Inflammatory macrophage treated with lipopolysaccharide for 4 hours (primary cell): ENCODE measurements at places on chromosomes 4 and X.

DNA sequence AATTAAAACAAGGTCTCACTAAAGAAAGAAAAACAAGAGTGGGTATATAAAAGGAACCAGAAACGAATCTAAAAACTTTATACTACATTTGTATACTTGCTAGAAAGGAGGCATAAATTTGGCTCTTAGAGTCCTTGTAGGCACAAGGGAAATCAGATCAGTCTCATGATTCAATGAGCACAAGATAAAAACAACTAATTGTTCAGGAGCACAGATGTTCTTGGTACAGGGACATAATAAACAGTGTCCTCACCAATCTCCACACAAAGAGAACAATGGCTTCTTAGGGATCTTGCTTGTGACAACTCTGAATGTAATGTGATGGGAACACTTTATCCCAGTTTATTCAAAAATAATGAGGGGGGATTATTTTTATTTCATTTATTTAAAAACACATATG lies 28.3 kb downstream of the TMEM144 start:
- no peak for DNase-seq

DNA sequence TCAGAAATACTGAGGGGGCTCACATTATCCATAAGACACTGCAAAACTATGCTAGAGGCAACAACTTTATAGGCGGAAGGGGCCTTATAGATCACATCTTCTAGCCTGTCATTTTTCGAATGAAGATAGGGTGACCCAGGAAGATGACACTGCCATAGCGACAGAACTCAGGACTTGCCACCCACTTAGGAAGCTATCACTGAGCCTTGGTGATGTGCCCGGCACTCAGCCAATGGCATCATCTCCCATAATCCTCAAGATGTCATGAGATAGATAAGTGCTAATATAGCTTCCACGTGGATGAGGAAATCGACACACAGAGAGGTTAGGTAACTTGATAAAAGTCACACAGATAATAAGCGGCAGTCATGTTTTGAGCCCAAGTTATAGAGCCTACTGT lies 346.6 kb downstream of the DHX15 start:
- no peak for DNase-seq

DNA sequence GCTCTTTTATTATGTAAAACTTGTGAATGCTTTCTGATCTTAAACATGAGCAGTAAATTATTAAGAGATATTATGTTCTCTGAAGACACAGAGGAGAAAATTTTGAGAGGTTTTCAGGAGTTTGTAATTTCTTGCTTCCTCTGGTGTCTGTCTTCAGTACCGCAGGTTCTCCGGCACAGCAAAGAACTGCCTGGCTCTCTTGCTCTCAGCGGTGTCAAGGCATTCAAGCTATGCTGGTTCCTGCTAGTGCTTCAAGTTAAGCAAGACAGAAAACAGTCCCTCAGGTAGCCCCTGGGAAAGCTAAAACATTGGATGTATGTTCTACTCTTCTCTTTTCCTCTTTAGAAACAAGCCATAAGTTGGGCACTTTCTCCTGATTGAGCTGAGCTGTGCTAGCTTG lies 120.2 kb upstream of the CENPE start:
- DNase-seq, result no peak

DNA sequence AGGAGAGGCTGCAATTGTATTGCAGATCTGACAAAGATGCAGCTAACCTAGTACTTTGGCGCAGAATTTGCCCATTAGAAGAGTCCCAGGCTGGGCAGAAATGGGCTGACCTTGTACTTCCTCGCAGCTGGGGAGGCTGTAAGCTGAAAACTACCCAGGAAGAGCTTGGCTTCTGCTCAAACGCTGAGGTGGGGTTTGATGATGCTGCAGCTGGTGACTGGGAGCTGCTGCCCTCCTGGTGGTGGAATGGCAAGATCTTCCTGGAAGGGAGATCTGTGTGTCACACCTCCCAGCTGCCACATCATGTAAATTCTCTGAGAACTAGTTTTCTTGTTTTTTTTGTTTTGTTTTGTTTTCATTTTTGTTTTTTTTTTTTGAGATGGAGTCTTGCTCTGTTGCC lies 17.4 kb downstream of the CCNG2 start:
- no peak for DNase-seq

- DNase-seq, result no peak
Measured at GRCh38 chrX:55279832-55280231, 15.1 kb upstream of the PAGE3 start.

GRCh38 chr4:173748353-173748752 lies 218.3 kb upstream of the HAND2 start:
- DNase-seq, result no peak

DNA sequence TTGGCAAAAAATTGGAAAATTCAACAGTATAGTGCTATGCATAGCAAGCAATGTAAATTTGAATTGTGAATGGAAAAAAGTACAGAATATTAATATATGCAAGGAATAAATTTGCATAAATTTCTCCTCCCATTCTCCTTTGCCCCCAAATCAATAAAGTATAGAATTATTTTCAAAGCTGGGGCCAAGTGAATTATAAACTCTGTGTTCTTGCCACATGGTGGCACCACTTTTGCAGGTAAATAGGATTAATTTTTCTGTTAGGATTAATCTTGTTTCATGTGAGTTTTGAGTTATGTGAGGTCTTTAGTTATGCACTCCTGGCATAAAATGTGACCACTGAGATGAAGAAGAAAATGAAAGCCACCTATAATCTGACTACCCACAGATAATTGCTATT lies 19.9 kb downstream of the COPS4 start:
- DNase-seq, result peak; percentile 34

DNA sequence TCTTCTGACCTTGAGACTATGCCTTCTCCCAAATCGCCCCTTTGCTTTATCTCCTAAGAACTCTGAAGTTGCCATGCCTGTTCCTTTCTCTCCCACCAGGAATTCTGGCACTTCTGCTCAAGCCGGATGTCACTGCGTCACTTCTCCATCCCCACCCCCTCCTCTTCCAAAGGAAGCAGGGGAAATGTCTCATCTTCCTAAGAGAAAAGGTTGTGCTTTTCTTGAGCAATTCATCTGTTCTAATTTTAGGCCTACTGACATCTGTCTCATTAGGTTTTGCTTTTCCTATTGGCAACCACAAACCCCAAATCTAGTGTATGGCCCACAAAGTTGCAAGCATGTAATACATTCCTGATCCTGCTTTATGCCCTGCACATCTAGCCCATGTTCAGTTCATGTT lies 163.1 kb upstream of the PLAC1 start:
- peak; percentile 24 for DNase-seq

- no peak for DNase-seq
Measured at GRCh38 chr4:17182888-17183287, 284.4 kb upstream of the LDB2 start.

GRCh38 chr4:8352368-8353157 lies 83.0 kb downstream of the HTRA3 start:
- no peak for DNase-seq

DNA sequence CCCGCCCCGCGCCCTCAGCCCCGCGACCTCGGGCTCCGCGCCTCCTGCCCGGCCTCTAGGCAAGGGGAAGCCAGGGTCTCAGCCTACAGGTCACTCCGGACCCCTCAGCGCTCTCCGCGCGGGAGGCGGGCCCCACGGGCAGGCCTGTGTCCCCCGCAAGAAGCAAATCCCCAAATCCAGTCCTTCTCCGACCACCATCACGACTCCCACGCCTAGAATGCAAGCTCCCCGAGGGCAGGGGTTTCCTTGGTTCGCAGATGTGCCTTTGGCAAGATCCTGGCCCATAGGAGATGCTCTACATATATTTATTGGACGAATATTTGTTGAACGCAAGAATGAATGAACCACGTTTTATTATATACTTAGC lies 260 bp upstream of the CCDC149 start:
- no peak for DNase-seq

- DNase-seq, result peak; percentile 85
Measured at GRCh38 chr4:168451744-168452390, 28.4 kb downstream of the DDX60L start.

DNA sequence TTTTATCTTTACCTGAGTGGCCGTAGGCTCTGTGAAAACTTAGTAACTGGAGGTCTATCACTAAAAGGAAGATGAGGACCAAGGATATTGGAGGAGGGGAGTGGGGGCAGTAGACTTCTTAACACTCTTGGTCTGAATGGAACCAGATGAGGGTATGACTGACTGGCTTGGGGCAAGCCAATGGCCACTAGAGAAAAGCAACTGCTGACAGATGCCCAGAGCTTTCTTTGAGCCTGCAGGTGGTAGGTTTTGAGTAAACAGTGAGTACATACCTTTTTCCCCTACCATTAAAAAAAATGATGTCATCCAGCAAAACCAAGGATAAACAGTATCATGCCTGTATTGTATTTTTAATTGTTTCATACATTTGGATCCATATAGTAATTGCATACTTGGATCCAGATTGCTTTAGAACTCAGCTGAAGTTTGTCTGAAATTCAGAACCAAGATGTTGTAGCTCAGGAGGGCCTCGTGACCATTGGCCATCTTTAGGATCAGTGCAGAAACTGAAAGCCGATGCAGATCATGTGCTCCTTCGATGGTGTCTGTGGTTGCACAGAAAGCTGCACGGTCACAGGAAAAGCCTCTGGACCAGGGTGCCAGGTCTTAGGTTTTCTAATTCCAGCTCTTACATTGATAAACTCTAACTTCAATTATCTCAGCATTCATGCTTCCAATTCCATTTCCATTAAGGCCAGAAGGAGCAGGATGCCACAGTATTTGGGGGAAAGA lies 131.0 kb downstream of the PDGFRA start:
- no peak for DNase-seq

- no peak for DNase-seq
Measured at GRCh38 chrX:154039577-154039976, 19.9 kb upstream of the IRAK1 start.

DNA sequence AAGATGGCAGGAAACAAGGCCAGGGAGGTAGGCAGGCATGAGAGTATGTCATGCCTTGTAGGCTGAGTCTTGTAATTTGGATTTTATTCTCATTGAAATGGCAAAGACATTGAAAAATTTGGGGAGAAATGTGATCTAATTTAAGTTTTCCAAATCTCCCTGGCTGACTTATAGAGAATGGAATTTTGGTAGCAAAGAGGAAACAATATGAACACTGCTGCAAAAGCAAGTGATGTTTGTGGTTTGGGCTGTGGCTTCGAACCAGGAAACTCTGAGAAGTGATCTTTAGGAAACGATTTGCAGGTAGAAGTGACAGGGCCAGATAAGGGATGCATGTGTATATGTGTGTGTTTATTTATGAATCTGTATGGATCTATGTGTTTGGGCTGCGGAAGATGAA lies 35.6 kb downstream of the ARSJ start:
- DNase-seq, result no peak

- no peak for DNase-seq
Measured at GRCh38 chr4:118911238-118911703, 22.6 kb downstream of the SYNPO2 start.

GRCh38 chrX:68989865-68990606 lies 161.2 kb downstream of the EFNB1 start:
- DNase-seq, result no peak

- DNase-seq, result no peak
Measured at GRCh38 chr4:17558941-17559708, 17.9 kb upstream of the LAP3 start.

- no peak for DNase-seq
Measured at GRCh38 chr4:7262134-7262533, 69.8 kb downstream of the SORCS2 start.

DNA sequence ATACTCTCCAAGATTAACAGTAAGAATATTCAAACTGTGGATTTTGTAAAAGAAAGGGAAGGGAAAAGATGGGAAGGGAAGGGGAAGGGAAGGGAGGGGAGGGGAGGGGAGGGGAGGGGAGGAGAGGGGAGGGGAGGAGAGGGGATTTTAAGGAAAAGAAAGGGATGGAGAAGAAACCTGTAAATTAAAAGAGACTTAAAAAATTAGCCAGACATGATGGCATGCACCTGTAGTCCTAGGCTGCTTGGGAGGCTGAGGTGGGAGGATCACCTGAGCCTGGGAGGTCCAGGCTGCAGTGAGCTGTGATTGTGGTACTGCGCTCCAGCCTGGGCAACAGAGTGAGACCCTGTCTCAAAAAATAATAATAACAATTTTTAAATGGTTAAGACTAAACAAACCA lies 83.7 kb downstream of the USP46 start:
- no peak for DNase-seq

DNA sequence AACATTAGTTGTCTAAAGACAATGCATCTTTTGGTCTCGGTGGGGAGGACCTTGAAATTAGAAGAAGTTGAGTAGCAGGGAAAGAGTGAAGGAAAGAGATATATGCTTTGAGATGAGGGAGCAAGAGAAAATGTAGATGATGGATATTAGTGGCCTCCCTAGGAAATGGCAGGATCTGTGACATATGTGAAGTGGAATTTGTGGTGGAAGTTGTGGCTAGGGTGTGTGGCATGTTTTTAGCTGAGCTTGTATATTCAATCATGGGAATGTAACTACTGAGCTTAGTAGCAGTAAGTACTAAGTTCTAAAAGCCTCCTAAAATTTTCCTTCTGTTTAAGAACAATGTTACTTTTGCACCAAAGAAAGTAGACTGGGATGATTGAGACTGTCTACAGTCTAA lies 382.8 kb upstream of the CTSO start:
- DNase-seq, result no peak

- no peak for DNase-seq
Measured at GRCh38 chr4:80811406-80811805, 219.1 kb upstream of the BMP3 start.

GRCh38 chr4:59553063-59553720 lies 1646.9 kb upstream of the ADGRL3 start:
- peak; percentile 26 for DNase-seq

GRCh38 chr4:5184606-5185005 lies 133.3 kb downstream of the STK32B start:
- no peak for DNase-seq

- DNase-seq, result no peak
Measured at GRCh38 chr4:126247409-126247808, 932.7 kb downstream of the FAT4 start.

GRCh38 chr4:158771776-158772175 lies 3.0 kb downstream of the FNIP2 start:
- no peak for DNase-seq

- no peak for DNase-seq
Measured at GRCh38 chrX:23908219-23909004, 606 bp downstream of the CXorf58 start.

DNA sequence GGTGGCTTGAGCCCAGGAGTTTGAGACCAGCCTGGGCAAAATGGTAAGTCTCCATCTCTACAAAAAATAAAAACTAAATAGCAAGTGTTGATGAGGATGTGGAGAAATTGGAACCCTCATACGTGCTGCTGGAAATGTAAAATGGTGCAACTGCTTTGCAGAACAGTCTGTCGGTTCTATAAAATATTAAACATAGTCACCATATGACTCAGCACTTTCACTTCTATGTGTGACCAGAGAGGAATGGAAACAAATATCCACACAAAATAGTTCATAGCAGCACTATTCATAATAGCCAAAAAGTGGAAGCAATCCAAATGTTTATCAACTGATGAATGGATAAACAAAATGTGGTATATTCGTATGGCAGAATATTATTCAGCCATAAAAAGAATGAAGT lies 60.8 kb upstream of the FMR1 start:
- peak; percentile 38 for DNase-seq
